ENCODE measurements at places on chromosomes 2 and 18.

DNA sequence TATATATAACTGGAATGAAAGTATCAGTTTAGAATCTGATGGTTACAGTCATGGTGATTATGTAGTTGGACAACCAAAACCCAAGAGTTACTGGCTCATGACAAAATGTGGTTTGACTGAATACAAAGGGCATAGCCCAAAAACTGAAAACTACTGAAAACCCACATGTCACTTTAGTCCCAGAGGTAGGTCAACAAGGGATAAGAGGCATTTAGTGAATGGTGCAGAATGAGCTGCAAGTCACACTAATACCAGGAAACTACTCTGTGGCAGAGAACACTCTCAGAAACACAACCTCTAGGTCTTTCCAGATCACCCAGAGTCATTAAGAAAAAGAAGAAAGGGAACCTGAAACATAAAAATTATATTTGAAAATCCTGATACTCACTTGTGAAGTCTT, 154.5 kb downstream of the AGPS start:
- DNase-seq = no peak

- DNase-seq = no peak
Measured at GRCh38 chr2:202043475-202043874, 9.8 kb downstream of the FZD7 start.

DNA sequence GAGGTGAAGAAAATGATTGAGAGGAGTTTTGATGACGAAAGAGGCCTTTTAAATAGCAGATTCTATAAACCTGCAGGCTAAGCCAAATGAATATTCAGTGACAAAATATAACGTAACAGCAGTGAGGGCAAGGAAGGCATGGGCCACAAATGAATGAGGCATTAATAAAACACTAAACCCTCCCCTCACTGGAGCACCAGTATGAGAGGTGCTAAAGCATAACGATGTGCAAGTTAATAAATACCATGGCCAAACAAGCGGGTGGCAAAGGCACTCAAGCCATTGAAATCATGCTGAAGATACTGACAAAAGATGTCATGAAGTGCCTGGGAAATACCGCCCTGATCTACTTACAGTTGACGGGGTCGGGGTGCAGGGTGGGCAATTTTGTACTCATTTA, 30.2 kb upstream of the LONRF2 start:
- no peak for DNase-seq

DNA sequence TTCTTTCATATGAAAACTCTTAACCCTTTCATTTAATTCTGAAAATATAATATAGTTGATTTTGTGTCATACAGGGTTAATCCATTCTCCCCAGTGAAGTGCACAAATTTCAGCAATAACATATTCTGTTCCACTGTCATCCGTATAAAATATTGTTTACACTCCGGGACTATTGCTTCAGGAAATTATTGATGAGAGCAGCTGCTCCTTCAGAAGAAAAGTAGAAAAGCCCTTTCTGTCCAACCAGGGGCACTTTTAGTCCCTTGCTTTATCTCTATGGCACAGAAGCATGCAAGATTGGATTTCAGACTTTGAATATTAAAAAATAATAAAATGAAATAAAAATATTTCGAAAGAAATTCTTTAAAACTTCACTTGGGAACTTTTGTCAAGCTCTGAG, 535.7 kb upstream of the SLC39A10 start:
- no peak for DNase-seq

GRCh38 chr2:107018366-107018765, 132.4 kb upstream of the ST6GAL2 start:
- DNase-seq = no peak

DNA sequence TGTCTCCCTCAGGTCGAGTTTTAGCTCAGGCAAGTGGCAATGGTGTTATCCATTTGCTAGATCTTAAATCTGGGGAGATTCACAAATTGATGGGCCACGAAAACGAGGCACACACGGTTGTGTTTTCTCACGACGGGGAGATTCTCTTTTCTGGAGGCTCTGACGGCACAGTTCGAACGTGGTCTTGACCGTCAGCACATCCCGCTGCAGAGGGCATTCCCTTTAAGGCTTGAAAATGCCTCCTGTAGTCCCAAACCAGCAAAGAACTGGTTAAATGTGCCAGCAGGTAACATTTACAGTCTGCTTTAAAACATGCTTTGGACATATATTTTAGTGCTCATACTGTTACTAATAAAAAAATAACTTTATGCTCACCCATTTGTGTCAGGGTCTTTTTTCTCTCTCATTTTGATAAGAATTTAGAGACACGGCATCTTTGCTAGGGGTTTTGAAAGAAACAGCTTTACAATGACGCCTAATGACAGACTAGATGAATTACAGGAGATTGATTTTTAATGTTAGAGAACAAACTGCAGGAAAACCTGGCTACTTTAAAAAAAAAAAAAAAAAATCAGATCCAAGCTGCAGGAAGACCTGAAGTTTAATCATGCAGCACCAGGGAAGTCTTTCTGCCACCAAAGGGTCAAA, 602 bp upstream of the VWC2L start:
- DNase-seq = no peak

- no peak for DNase-seq
Measured at GRCh38 chr2:235358981-235359471, 134.8 kb upstream of the AGAP1 start.

- DNase-seq = no peak
Measured at GRCh38 chr2:42893047-42893758, 100.8 kb upstream of the HAAO start.

- no peak for DNase-seq
Measured at GRCh38 chr2:128523457-128523856, 204.8 kb upstream of the HS6ST1 start.

GRCh38 chr18:45049578-45050319, 369.1 kb downstream of the SETBP1 start:
- DNase-seq = no peak

GRCh38 chr18:6022845-6023244, 127.5 kb upstream of the TMEM200C start:
- no peak for DNase-seq

- no peak for DNase-seq
Measured at GRCh38 chr2:117786520-117786919, 28.0 kb upstream of the DDX18 start.

GRCh38 chr2:88053296-88053695, 2.3 kb downstream of the KRCC1 start:
- no peak for DNase-seq

- DNase-seq = no peak
Measured at GRCh38 chr2:120875431-120875830, 139.8 kb downstream of the GLI2 start.

GRCh38 chr2:98664323-98664722, 55.9 kb downstream of the UNC50 start:
- no peak for DNase-seq

DNA sequence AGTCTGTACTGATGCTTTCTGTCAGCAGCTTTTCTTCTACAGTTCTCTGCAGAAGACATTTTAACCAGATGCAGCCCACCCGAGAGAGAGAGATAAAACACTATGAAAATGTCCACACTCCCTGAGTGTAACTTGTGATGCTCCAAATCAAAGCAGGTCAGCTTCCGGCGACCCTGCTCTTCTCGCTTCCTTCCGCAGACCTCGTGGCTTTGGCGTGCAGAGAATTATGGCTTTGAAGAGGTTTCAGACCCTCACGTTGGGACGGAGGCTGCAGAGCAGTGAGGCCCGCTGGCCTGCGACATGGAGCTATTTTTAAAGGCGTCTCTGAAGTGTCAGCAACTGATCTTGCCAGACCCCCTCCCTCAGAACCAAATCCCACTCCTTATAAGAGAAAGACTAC, 41.8 kb downstream of the TMEM163 start:
- no peak for DNase-seq

- DNase-seq = no peak
Measured at GRCh38 chr2:146246002-146246735, 1598.7 kb upstream of the ACVR2A start.

- no peak for DNase-seq
Measured at GRCh38 chr2:233791151-233791882, 13.2 kb downstream of the MROH2A start.

- DNase-seq = no peak
Measured at GRCh38 chr2:157443795-157444640, at the start of gene CYTIP. Gene CYTIP, minus strand, starts transcription at chr2:157444089. Its CDS starts 69 bp downstream, at chr2:157444020.

- DNase-seq = no peak
Measured at GRCh38 chr18:61080954-61081528, 252.2 kb upstream of the CDH20 start.

- DNase-seq = no peak
Measured at GRCh38 chr2:66125951-66126350, 309.0 kb upstream of the MEIS1 start.

- DNase-seq = no peak
Measured at GRCh38 chr2:215084080-215084479, 54.3 kb downstream of the ABCA12 start.

GRCh38 chr2:230664128-230664527, 48.5 kb upstream of the CAB39 start:
- no peak for DNase-seq

- DNase-seq = no peak
Measured at GRCh38 chr2:232891621-232892071, 21.6 kb downstream of the SNORC start.

DNA sequence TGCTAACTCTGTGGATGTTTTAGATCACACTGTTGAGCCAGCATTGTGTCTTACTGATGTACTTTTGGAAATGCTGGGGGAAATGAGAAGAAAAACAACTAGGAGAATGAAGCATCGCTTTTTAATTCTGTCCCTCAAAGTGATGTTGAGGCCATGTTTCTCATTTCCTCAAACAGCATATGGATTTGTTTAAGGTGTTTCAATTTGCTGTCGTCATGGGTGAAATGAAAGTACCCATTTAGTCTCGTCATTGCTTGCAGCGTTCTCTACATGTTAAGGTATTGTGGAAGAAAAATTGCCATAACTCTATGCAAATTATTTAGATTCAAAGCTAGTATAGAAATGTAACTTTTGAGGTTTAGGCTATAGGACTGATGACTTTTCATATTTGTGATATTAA, 151.3 kb downstream of the KCTD1 start:
- DNase-seq = no peak

- peak; percentile 24 for DNase-seq
Measured at GRCh38 chr2:74507926-74508520, 528 bp upstream of the PCGF1 start.

DNA sequence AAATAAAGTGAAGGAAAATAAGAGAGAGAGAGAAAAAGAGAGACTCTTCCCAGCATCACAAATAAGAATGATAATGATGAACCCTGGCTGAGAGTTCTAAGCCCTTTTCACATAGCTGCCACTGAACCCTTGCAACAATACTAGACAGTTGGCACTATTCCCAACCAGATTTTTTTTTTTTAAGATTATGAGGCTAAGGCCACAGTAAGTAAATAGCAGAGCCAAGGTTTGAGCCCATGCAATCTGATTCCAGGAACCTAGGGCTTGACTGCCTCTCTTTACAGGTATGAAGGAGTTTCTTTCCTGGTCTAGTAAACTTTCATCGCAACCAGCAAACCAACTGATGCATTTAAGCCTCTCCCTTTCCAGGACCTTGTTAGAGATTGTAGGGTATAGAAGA, 424.6 kb downstream of the NCKAP5 start:
- no peak for DNase-seq

- no peak for DNase-seq
Measured at GRCh38 chr18:74402806-74403433, 54.2 kb downstream of the DIPK1C start.

DNA sequence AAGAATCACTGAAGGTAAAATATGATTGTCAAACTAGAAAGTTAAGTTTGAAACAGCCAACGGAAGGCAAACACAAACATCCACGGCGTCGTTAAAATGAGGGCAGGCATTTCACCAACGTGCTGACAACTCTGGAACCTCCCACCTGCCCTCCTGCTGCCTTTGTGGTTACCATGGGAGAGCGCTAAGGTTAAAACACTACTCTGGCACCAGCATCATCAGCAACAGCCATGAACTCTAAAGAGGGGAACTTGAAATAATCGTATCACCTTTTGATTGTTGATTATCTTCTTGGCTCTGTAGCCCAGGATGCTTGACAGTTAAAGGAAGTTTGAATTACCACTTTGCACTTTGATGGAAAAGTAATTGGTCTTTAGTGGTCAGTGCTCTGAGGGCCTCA, 34.7 kb downstream of the CYB5A start:
- DNase-seq = no peak

DNA sequence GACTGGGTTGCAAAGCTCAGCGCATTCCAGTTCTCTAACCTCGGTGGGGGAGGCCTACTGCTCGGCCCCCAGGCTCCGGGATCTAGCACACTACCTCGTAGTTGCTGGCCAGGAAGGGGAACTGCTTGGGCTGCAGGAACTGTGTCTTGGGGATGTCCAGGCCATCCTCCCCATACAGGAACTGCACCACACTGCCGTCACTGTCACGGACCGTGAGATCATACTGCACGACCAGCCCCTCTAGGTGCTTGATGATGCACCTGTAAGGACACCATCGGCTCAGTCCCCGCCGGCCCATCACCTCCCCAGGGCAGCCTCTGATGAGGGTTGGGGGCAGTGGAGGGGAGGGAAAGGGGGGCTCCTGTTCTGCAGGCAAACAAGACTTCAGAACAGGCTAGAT, 61.6 kb downstream of the POLR1A start:
- no peak for DNase-seq

GRCh38 chr2:64426183-64426952, 27.6 kb upstream of the LGALSL start:
- DNase-seq = no peak

DNA sequence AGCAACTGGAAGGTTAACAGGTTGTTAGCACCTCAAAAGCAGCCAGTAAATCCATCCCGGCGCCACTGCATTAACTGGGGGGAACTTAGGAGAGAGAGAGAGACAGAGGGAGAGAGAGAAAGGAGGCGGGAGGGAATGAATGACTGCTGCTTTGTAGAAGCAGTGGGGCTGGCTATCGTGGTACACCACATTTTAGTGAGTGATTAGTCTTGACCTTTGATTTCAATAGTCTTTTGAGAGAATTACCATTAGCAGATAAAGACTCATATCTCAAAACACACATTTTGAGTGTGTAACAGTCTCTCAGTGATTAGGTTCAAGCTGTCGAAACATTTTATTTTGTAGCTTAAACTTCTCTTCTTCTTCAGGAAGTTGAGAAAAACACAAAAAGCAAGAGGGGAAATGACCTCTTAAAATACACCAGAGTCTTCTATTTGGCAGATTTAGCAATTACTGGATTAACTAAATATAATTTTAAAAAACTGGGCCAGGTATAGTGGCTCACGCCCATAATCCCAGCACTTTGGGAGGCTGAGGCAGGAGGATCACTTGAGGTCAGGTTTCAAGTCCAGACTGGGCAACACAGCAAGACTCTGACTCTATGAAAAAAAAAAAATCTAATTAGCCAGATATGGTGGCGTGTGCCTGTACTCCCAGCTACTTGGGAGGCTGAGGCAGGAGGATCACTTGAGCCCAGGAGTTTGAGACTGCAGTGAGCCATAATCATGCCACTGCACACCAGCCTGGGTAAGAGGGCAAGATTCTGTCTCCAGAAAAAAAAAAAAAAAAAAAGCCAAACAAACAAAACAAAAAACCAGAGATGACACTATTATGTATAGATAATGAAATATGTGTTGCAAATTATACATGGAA, 22.0 kb upstream of the PNO1 start:
- DNase-seq = no peak

DNA sequence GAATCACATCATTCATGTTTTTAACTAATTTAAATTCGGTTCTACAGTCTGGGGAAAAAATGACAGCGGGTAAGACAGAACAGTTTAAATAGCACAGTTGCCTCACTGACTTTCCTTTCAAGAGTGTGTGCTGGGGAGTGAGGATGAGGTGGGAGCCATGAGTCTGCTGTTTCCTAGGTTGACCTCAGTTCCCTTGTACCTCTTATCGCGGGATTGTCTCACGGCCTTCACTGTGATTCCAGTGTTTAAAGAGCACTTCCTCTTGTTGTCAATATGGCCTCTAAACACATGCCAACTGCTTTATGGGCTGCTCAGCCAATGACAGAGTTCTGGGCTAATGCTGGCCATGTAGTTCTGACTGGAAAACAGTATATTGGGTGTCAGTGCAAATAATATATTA, 41.6 kb upstream of the ALMS1 start:
- DNase-seq = no peak
